ENCODE measurements at places on chromosomes 7 and 10.

GRCh38 chr7:42219447-42219846 is 17.6 kb downstream of the GLI3 start:
- no peak for DNase-seq

DNA sequence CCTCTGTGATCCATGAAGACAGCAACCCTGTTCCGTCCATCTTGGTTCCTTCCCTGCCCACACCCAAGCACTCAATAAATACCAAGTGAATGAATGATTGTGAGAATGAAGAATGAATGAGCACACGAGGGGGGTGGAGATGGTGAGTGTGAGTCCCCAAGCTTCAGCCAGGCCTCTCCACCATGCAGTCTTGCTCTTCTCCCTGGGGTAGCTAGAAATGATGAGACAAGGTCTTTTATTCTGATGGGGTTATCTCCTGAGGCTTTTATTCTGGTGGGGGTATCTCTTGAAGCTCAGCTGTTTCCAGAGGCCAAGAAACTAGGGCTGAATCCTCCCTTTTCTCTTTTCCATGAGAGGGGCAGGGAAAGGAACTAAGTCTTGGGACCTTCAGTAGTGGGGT is 57.0 kb downstream of the ELFN1 start:
- no peak for DNase-seq

GRCh38 chr10:107952649-107953556 is 788.4 kb upstream of the SORCS1 start:
- no peak for DNase-seq

DNA sequence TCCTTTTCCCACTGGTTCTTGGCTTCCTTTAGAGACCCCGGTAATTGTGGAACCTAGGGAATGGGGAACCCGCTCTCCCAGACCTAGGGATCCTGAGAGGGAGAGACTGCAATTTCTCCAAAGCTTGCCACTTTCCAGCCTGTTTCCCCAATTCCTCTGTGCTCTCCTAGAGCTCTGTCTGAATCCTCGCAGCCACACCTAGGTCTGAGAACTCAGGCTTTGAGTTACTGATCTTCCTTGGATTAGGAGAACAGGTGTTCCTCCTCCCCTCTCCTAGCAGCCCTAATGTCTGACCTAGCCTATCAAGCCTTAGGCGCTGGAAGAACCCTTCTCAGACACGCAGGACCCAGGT is 20.0 kb downstream of the WNT8B start:
- no peak for DNase-seq

- no peak for DNase-seq
Measured at GRCh38 chr7:140475747-140476333, 3.5 kb downstream of the MKRN1 start.

DNA sequence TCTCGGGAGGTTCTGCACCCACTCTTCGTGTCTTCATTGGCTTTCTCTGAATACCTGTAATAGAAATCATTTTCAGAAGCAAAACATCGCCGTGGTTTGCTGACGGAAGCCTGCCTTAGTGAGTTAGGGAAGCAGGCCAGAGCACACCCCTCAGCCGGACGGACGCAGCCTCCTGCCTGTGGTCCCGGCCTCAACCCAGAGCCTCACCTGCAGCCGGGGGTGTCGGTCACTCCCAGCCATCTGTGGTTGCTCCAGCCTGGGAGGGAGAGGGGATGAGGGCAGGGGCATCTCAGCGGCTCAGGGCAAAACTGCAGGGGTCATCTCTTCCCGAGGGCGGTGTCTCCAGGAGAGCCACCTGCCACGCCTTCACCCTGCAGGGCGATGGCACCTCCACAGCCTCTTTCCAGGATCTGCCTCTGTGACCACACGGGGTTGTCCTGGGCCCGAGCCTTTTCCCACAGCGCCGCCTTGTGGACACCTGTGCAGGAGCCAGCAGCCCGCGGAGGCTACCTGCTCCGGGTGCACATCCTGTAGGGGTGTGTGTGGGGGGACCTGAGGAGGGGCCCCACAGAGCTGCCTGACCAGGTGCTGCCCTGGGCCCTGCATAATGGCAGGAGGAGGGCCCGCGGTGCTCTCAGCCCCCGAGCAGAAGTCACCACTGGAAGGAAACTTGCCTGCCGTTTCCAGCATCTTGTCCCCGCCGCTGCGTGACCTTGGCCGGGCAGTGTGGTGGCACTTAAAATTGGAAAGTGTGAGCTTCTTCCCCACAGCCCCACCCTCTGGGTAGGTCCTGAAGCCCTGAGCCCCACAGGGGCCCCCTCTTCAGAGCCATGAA is 21.6 kb upstream of the AP5Z1 start:
- DNase-seq = peak; percentile 89

- DNase-seq = no peak
Measured at GRCh38 chr7:23529262-23529859, 2.4 kb downstream of the TRA2A start.

DNA sequence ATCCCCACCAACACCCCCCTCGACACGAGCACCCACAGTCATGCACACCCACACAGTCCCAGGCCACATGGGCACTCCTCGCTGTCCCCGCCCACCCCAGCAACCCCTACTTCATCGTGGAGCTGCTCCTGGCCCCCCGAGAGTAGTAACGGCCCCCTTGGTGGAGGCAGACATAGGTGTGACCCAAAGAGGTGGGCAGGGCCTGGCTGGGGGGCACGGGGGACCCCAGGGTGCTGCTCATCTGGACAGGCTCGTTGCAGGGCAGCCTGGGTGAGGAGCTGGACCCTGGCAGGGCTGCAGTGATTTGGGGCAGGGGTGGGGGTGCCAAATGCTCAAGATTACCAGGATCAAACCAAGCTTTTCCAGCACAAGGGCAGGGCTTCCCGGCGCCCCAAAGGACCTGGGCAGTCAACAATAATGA is 42.4 kb upstream of the ZMIZ1 start:
- DNase-seq = no peak

GRCh38 chr10:11625019-11625735 is 13.7 kb upstream of the USP6NL start:
- no peak for DNase-seq

- DNase-seq = no peak
Measured at GRCh38 chr10:77381750-77382149, 255.9 kb downstream of the KCNMA1 start.

- DNase-seq = no peak
Measured at GRCh38 chr10:12606461-12606860, 257.1 kb downstream of the CAMK1D start.

- DNase-seq = peak; percentile 46
Measured at GRCh38 chr7:131556053-131556908, at the start of gene PODXL. PODXL (minus strand) TSS chr7:131556628; CDS start chr7:131556359, 269 bp downstream.

DNA sequence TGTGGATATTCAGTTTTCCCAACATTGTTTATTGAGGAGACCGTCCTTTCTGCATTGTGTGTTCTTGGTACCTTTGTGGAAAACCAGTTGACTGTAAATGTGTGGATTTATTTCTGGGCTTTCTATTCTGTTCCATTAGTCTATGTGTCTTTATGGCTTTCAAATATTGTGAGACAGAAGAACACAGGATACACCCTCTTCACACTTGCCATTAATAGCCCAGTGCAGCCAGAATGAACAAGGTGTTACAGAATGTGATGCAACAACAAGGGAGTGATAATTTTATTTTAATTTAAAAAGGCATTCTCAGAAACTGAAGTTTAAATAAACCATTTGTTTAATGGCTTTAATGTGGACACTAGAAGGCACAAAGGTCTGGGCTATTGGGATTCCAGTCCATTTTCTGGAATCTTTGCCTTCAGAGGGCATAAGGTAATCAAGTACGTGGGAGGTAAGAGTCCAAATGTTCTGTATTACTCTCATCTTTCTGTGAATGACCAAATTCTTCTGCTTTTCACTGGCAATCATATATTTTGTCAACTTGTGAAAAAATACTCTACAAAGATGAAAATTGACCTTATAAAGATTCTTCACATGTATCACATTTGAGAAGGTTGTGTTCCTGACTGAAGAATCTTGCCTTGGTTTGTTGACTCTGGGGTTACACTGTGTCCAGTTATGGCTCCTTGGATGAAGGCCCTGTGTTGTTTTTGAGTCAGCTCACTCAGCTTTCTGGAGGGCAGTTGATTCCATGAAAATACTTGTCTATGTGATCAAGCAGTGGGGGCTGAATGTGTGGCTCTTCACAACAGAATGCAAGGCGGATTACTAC is 962.7 kb downstream of the LRMDA start:
- no peak for DNase-seq

DNA sequence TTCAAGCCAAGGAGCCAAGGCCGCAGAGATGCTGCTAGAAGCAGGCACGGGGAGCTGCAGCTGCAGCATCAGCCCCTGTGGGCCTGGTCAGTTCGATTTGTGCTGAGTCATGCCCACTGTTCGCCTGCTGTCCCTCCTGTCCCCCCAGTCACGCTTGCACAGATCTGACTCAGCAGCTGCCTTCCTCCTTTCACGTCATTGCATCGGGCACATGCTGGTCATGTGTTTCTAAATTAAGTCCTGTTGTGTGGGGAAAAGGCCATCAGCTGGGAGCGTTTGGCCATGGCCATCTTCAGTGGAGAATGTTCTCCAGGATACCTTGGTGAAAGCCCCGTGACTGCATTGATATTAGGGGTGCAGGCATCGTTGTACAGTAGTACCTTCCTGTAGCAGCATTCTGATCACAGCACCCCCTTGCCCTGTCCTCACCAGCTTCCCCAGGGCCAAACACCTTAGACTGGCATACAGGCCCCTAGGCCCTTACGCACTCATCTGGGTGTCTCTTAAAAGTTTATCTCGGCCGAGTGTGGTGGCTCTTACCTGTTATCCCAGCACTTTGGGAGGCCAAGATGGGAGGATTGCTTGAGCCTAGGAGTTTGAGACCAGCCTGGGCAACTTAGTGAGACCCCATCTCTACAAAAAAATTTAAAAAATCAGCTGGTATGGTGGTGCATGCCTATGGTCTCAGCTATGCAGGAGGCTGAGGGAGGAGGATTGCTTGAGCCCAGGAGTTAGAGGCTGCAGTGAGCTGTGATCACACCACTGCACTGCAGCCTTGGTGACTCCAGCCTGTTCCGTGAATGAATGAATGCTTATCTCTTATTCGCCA is 23.2 kb downstream of the POR start:
- no peak for DNase-seq

GRCh38 chr7:50486512-50486911 is 36.4 kb upstream of the FIGNL1 start:
- DNase-seq = no peak

DNA sequence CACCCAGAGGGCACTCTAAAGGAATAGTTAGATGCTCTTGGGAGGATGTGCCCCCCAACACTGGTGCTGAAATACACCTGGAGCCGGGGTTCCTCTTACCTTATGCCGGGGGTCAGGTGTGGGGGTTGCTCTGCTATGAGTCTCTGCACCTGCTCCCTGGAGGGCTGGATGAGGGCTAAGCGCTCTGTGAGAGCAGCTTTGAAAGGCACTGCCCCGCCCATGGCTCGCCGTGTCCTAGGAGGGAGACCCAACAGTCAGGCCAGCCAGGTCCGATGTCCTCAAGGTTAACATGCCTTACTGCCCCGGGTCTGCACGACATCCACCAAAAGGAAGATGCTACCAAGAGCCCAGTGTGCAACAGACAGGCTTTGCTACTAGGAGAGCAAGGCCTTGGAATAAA is 31.7 kb downstream of the PSPH start:
- DNase-seq = no peak

DNA sequence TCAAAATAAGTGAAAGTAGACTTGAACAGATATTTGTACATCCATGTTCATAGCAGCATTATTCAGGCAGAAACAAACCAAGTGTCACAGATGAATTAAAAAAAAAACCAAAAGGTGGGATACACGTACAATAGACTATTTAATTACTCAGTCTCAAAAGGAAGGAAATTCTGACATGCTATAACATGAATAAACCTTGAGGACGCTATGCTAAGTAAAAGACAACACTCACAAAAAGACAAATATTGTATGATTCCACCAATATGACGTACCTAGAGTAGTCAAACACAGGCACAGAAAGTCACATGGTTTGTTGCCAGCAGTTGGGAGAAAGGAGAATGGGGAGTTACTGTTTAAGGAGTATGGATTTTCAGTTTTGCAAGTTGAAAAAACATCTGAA is 18.0 kb upstream of the CFAP70 start:
- no peak for DNase-seq

- peak; percentile 56 for DNase-seq
Measured at GRCh38 chr7:44980393-44981034, 1.7 kb upstream of the MYO1G start.

DNA sequence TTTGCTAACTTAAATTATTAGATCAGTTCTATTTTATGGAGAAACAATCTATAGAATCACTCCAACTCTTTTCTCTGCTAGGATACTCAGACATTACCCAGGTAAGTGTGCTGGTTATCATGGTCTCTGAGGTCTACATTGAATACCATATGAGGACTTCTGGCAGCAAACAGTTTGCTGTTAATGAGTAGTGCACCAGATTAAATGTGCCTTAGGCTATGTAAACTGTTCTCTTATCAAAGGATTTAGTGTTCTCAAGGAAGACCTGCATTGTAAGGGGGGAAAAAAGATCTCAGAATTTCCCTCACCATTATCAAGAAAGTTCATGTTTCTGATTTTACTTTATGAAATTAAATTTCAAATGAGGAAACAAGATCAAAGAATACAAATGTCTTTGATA is 107.5 kb downstream of the ITGB8 start:
- no peak for DNase-seq

- no peak for DNase-seq
Measured at GRCh38 chr10:52215745-52216361, 98.2 kb upstream of the DKK1 start.
